Activated CD4-positive, alpha-beta T cell treated with anti-CD3 and anti-CD28 coated beads, Interleukin-2, amount 50 U/mL, for 48 hours (primary cell): ENCODE measurements at places on chromosomes 5 and 9.
A peak's percentile ranks its signal among the peaks of the same experiment; 100 is the strongest.

DNA sequence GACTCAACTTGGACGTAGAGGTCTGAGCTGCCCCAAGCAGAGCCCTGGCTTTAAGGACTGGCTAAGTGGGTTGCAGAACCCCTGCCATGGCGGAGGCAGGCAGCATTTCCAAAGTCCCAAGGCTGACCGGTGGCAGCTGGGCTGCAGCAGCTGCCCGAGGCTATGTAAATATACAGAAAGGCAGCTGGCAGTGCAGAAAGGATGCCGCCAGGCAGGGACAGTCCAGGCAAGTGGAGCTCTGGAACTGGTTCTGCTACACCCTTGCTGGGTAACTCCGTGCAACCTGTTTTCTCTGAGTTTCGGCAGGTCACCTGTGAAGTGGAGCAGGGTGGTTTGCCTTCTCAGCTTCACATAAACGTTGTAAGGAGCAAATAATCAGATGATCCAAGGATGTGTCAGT is 46.0 kb downstream of the SHB start:
- no peak for DNase-seq

GRCh38 chr9:6090277-6091210 is 75.1 kb upstream of the RANBP6 start:
- no peak for DNase-seq

DNA sequence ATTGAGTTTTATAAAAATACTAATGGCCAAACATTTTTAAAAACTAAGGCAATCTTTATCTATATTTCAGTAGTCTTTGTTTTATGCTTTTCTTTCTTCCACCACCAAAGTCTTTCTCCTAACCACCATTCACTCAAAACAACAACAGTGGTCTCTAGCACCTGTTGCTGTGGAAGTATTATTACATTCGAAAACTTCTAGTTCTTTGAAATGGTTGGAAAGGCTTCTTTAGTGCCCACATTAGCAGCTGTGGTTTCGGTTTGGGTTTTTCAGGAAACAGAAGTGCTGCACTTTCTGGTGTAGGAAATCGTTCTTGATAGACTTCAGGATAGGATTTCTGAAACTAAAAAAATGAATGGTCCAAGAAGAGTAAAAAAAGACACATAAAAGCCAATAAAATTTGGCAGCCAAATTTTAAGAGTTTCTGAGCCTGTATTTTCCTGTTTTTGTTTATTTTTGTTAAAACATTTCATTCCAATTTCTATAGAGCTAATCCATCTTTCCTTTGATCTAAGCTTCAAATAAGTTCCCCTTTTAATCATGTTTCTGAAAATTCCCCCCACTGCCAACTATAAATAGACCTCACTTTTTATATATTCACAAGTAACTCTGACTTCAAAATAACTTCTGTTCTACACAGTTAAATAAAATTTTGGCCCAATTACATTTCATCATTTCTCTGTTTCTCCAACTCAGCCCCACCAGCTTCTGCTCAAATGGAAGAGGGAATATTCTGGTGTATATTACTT is 102.2 kb downstream of the DEPDC1B start:
- DNase-seq, result no peak

GRCh38 chr5:9737265-9737664 is 107.1 kb upstream of the TAS2R1 start:
- no peak for DNase-seq

- DNase-seq, result no peak
Observed at GRCh38 chr5:92969191-92969780, 611.7 kb downstream of the NR2F1-AS1 start.

DNA sequence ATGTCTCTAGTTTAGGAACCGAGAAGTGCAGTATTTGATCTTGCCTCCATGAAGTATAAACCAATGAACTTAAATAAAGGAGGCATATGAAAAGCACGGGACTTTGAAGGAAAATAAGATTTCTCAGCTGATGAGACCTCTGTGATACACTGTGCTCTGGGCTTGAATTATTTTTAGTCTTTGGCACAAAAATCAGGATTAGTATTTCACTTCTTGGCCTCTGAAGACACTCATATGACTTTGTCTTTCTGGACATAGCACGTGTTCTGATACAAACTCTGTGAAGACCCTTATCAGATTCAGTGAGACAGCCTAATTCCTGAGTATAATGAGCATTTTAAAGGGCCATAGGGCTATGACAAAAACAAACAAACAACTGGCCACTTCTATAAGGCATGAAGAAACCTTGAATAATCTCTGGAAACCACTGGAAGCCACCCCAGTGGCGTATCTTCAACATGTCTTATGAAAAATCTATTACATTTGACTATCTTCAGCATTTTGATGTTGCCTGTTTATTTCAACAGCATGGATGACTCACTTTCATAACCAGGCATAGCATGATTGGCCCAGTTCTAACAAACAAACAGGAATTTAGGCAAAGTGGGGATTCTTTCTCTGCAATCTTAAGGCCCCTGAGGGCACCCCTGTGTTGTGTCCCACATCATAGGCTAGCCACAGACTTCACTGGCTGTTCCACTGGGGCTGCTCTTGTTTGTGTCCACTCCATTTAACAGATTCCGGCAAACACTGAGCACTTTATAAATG is 90.3 kb upstream of the ZNF462 start:
- no peak for DNase-seq

- DNase-seq, result no peak
Observed at GRCh38 chr5:95760273-95761191, 29.4 kb downstream of the RHOBTB3 start.

GRCh38 chr9:84266087-84266561 is 74.4 kb downstream of the SLC28A3 start:
- no peak for DNase-seq

DNA sequence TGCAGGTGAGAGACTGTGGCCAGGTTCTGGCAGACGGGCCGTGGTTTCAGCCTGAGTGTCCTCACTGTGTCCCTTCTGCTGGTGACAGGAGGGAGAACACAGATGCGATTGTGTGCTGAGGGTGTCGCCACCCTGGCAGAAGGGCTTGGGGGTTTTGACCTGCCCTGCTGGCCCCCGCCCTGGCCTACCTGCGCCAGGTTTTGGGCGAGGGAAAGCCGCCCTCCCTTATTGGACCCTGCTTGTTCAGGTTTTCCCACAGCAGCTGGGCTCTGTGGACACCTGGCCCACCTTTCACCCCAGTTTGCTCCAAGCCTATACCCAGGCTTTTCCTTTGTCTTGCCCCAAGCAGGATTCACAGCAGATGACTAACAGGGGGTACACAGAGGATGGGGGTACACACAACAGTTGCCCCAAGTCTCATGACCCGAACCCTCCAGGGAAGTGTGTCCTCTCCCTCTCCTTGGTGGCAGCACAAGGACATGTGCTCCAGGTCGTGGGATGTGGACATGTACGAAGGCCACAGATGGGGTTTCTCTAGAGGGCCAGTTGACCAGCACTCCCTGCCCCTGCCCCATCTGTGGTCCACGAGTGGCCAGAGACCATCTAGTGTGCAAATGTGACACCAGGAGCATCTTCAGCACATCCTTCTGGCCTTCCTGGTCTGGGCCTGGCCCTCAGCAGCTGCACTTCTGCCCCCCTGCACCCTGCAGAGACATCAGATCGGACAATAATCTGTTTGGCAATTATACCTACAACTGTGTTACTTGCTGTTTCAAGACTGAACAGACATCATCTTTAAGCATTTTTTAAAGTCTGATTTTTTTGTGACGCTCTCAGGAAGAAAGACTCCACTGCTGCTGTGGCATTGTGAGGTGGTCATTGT is 265.8 kb upstream of the IRX4 start:
- DNase-seq, result no peak

GRCh38 chr5:65925601-65926275 is 637 bp upstream of the ERBIN start:
- peak; percentile 67 for DNase-seq

DNA sequence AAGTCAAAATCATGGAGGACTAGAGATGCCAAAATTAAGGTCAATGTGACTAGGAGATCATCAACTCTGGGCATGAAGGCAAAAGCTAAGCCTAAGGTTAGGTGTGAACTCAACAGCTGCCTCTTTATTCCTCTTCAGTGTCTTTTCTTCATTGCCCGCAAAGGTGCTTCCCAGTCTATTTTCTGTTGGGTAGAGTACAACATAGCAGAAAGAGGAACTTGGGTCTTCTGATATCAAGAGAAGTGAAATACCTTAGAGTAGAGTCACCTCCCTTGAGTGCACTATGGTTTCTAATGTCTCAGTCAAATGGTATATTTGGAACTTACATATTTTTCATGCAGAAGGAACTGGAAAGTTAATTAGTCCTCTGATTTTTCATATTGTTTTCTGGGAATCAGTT is 122.5 kb upstream of the GRIN3A start:
- DNase-seq, result no peak

- DNase-seq, result peak; percentile 78
Observed at GRCh38 chr5:173035904-173036707, 20.0 kb upstream of the CREBRF start.

GRCh38 chr9:35350212-35350611 is 139.7 kb upstream of the RUSC2 start:
- DNase-seq, result no peak

- DNase-seq, result no peak
Observed at GRCh38 chr5:155783246-155783645, 543.7 kb upstream of the SGCD start.

GRCh38 chr5:42636425-42636824 is 120.2 kb upstream of the CCDC152 start:
- no peak for DNase-seq

DNA sequence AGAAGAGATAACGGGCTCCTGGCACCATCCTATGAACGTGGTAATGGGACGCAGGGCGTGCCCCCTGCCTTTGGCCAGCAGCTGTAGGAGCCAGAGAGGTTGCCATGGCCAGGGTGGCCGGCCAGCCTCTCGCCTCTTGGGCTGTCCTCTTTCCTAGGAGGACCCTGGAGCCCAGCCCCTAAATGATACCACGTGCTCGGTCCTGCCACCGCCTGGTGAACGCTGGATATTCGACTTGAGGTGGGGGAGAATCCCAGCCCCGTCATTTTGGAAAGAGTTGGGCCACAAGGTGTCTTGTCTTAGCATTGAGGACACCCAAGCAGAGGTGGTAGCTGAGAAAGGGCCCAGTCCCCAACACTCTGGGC is 391 bp upstream of the NRG2 start:
- DNase-seq, result peak; percentile 33

- no peak for DNase-seq
Observed at GRCh38 chr5:98698359-98698758, 75.1 kb upstream of the RGMB start.

- DNase-seq, result no peak
Observed at GRCh38 chr5:162289489-162289888, 221.9 kb downstream of the GABRG2 start.

GRCh38 chr9:104982543-104982942 is 54.6 kb upstream of the ABCA1 start:
- no peak for DNase-seq

DNA sequence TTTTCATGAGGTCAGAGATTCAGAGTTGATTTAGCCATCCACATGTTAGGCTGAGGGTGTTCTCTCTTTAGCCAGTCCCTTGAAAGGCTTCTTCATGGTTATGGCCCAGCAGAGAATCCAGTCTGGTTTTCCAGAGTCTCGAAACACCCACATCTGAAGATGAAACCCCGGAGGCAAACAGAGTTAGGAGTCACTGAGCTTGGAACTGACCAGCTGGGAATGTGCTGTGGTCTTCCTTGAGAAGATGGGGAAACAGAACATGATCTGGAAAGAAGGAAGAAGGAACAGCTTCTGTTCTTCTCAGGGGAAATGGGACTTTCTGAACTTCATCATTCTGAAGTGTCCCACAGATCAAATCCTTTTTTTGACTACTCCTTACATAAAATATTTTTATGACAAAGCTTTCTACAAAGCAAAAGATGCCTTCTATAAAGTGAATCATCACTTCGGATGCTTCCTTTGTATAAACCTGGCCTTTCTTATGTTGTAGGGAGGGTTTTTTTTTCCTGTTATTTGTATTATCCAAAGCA is 45.4 kb downstream of the ZNF618 start:
- no peak for DNase-seq

- no peak for DNase-seq
Observed at GRCh38 chr9:107368696-107369095, 85.6 kb downstream of the RAD23B start.

DNA sequence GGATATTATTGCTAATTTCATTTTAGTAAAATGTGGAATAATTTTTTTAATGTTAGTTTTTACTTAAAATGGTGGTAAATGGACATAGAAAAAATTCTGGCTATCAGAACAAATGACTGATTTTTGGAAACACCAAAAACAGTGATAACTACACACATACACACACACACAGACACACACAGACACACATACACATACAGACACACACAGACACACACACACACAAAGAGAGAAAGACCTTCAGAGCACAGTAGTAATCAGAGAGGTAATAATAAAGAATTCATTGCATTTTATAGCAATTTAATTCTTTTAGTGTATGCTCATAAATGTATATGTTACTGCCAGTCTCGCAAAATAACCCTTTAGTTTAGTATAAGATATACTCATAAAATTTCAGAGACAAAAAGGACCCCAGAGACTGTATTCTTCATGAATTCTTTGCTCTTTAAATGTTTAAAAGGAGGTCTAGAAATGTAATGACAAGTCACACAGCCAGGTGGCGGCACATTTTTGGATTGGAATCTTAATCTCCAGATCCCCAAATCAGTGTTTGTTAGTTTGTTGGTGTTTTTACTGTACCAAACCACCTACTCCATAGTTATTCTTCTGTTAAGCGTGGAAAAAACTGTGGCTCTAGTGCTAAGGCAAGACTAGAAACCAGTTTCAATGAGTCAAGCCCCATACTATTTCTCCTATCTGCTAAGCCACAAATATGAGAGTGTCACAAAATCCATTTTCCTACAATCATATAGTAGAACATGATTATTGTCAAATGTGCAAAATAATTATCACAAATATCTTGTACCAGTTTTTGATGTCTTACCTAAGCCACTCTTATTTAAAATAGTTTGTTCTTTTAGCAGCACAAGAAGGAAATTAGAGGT is 109.9 kb downstream of the EDIL3 start:
- peak; percentile 14 for DNase-seq

- DNase-seq, result no peak
Observed at GRCh38 chr9:111366978-111367377, 37.0 kb upstream of the OR2K2 start.

GRCh38 chr5:74081126-74081525 is 455.1 kb downstream of the ARHGEF28 start:
- DNase-seq, result no peak

DNA sequence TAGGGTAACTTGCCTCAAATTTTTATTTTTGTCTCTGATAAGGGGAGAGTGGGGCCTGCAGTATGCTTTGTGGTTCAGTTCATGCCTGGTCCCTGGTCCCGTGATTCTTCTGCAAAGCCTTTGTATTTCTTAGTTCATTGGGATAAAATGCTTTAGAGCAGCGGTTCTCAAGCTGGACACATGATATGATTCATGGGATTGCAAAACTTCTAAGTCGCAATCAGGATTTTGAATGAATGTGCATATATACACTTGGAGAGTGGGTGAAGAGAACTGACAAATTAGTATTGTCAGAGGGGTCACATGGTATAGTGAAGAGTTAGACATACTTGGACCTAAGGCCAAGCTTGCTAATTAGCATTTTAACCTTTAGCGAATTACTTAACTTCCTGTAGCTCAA is 265.4 kb upstream of the KLF9 start:
- DNase-seq, result no peak

DNA sequence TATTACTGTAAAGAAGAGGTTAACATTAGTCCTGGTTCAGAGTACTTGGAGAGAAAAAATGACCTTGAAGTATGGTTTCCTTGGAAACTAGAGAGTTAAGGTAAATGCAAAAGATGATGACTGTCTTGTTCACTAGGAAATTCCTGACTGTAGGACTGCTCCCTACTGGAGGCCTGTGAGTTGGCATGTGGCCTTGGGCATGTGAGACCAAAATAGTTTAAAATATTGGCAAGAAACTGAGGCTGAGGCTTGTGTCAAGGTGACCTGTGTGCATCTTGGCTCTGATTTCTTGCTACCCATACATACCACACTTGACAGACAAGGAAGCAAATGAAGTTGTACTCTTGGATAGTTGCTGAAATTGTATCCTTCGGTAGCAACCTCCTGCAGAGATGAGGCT is 96.5 kb downstream of the TARS1 start:
- DNase-seq, result no peak
